ENCODE measurements at places on chromosomes 7 and 10. TPM values are rescaled to one million over a fixed set of nuclear protein-coding genes. Genes with fewer than 3 reads are reported as not detected.
A peak's percentile ranks its signal among the peaks of the same experiment; 100 is the strongest.

MEST gene
- 2.9 TPM for total RNA-seq

NME8 gene
- not detected for total RNA-seq

- no peaks in the 10 kb centered on the region for H3K27me3 ChIP-seq
- no peak overlapping the region for H3K4me3 ChIP-seq
- H3K36me3 ChIP-seq = no peaks in the 10 kb centered on the region
- no peak for DNase-seq
Measured at GRCh38 chr10:391847-392704, 256.8 kb downstream of the ZMYND11 start.

DNA sequence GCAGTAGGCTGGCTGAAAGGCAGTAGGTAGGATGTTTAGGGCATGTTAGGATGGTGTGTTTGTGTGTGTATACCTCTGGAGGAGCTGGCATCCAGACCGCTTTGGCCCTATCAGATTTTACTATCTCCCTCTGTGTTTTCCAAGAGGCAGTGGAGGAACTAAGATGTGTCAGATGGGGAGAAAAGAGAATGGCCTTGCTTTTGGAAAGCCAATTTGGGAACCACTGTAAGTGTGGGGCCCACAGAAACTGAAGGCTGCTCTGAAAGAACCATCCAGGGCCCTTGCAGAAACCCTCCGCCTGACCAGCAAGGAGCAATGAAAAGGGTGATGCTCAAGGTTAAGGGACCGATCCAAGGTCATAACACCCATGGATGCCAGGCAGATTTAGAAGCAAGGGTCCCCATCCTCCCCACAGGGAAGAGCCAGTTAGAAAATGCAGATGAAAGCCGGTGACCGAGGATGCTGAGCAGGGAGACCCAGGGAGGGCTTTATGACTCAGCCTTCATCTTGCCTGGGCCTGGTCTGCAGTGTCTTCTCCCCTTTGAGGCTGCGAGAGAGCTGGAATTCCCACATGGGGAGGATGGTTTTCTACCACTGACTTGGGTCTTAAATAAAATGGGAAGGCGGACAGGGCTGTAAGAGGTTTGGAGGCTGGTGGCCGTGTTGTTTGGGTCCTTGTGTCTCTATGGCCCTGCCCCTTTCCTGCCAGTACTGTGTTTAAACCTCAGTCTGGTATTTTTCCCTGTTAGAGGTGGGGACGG lies 275.8 kb downstream of the LRMDA start:
- H3K4me3 ChIP-seq = no peak overlapping the region
- no peaks in the 10 kb centered on the region for H3K4me1 ChIP-seq
- peaks cover 9% of the 10 kb centered on the region for H3K27me3 ChIP-seq
- H3K36me3 ChIP-seq = no peaks in the 10 kb centered on the region
- no peak for DNase-seq

- H3K4me1 ChIP-seq = peaks cover 9% of the 10 kb centered on the region
- no peak overlapping the region for H3K27ac ChIP-seq
- H3K4me3 ChIP-seq = no peak overlapping the region
- no peaks in the 10 kb centered on the region for H3K36me3 ChIP-seq
Measured at GRCh38 chr7:101957744-101958525, 140.5 kb downstream of the CUX1 start.

DNA sequence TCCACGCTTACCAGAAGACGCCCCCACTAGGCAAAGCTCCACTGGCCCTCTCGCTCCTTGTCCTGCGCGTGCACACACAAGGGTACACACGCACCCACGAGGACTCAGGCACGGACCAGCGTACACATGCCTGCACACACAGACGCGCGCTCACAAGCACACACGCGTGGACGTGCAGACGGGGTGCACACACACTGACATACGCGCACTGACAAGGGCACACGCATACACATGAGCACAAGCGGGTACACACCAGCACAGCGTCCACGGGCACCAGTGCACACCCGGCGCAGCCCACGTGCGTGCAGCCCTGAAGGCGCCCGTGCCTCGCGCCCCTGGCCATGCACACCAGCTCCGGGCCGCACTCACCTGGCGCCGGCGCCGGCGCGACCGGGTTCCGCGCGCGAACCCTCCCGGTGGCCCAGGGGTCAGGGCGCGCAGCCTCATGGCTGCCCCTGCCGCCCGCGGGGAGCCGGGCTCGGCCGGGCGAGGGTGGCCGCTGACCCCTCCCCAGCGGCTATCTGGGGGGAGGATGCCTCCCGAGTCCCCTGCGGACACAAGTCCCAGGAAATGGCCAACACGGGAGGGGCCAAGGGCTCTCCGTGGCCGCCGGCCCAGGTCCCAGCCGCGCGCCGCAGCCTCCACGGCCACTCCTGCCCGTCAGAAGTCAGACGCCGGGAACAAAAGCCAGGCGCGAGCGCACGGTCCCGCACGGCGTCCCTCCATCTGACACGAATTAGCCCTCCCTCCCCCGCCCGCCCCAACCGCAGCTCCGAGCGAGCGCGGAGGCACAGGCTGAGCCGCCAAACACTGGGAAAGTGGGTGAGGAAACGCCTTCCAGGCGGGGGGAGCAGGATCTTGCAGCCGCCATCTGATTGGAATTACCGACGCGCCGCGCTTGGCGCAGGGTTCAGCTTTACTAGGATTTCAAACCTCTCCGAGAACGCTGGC lies 45.0 kb downstream of the TNS3 start:
- H3K27ac ChIP-seq = no peak overlapping the region
- no peak for DNase-seq
- H3K36me3 ChIP-seq = no peaks in the 10 kb centered on the region
- H3K4me1 ChIP-seq = no peaks in the 10 kb centered on the region

- H3K27ac ChIP-seq = no peak overlapping the region
- H3K4me3 ChIP-seq = no peak overlapping the region
- H3K27me3 ChIP-seq = no peaks in the 10 kb centered on the region
- no peaks in the 10 kb centered on the region for H3K36me3 ChIP-seq
- no peaks in the 10 kb centered on the region for H3K4me1 ChIP-seq
Measured at GRCh38 chr10:127570036-127570435, 20.9 kb downstream of the NPS start.

DNA sequence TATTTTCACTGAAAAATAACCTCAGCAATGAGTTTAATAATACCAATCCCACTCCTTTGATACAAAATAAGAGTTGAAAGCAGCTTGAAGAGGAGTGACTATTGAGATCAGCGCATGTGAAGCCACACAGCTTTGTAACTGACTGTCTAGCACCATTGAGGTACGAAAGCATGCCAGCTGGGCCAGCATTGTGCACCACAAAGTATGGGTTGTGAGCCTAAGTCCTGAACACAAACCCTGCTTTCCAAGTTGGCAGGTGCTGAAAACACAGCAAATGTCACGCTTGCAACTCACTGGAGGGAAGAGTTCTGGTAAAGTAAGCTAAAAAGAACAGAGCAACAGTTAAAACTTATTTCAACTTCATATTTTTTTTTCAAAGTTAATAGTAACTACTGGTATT lies 4.0 kb upstream of the FAM53B start:
- peaks cover 32% of the 10 kb centered on the region for H3K36me3 ChIP-seq
- H3K4me3 ChIP-seq = no peak overlapping the region
- H3K27me3 ChIP-seq = no peaks in the 10 kb centered on the region
- H3K4me1 ChIP-seq = peaks cover 23% of the 10 kb centered on the region
- no peak overlapping the region for H3K27ac ChIP-seq
- no peak for DNase-seq

- no peak for DNase-seq
- no peaks in the 10 kb centered on the region for H3K4me1 ChIP-seq
- H3K27me3 ChIP-seq = no peaks in the 10 kb centered on the region
- no peak overlapping the region for H3K27ac ChIP-seq
- H3K36me3 ChIP-seq = no peaks in the 10 kb centered on the region
Measured at GRCh38 chr7:46955531-46955930, 626.4 kb downstream of the TNS3 start.

DNA sequence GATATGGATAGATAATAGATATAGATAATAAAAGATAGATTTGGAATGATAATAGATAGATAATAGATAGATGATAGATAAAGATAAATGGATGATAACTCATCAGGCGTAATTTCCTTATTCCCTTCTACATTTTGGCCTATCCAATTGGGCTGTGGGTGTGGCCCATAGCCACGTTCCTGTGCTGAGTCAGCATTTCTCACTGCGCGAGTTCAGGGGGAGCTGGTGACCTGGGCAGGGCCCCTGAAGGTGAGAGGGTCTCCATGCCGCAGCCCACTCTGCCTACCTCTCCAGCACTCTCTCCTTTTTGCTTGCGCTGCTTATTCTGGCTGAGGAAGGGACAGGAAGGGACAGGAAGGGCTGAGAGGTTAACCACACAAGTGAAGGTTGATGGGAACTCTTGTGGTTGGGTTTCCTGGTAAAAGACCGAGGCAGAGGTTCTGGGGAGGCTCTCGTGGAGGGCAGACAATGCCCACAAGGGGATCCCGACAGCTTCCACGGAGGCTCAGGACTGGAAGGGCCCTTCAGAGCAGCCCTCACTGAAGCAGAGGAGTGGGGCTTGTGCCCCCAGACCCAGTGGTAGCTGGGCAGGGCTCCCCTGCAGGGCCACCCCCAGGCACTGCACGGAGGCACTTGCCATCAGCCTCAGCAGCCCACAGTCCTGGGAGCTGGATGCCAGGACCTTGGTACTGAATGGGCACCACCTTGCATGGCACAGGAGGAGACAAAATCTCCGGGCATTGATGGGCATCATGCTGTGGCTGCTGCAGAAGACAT lies 247.3 kb upstream of the PITRM1 start:
- H3K36me3 ChIP-seq = no peaks in the 10 kb centered on the region
- H3K4me3 ChIP-seq = peak overlapping the region; percentile 60
- H3K4me1 ChIP-seq = peaks cover 65% of the 10 kb centered on the region
- peak overlapping the region; percentile 60 for H3K27ac ChIP-seq
- peaks cover 19% of the 10 kb centered on the region for H3K27me3 ChIP-seq

DNA sequence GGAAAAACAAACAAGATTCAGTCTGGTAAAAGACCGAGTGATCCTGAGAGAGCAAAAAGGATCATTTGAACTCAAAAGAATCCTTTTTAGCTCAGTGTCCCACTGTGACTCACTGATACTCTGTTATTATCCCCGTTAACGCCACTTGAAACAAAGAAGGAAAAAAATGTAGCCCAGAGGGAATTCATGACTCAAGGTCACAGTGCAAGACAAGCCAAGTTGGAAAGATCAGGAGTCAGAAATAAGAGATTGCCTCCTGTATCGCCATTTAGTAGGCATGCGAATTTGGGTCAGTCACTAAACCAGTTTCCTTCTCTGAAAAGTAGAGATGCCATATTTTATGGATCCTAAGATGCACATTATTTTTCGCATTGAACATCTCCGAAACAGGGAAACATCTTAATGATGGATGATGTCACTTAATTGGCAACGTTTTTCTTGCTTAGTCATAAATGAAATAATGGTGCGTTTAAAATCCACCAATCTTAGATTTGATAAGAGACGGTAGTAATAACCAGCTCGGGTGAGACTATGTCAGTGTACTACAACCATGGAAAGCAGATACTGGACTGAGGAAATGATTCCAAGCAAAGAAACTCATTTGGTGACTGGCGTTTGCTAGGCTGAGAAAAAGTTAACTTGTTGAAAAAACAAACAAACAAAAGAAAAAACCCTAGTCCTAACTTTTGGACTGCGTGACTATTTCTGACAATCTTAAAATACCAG lies 502.0 kb upstream of the CELF2 start:
- no peaks in the 10 kb centered on the region for H3K4me1 ChIP-seq
- H3K27me3 ChIP-seq = no peaks in the 10 kb centered on the region
- H3K4me3 ChIP-seq = no peak overlapping the region
- DNase-seq = no peak
- H3K27ac ChIP-seq = no peak overlapping the region

DNA sequence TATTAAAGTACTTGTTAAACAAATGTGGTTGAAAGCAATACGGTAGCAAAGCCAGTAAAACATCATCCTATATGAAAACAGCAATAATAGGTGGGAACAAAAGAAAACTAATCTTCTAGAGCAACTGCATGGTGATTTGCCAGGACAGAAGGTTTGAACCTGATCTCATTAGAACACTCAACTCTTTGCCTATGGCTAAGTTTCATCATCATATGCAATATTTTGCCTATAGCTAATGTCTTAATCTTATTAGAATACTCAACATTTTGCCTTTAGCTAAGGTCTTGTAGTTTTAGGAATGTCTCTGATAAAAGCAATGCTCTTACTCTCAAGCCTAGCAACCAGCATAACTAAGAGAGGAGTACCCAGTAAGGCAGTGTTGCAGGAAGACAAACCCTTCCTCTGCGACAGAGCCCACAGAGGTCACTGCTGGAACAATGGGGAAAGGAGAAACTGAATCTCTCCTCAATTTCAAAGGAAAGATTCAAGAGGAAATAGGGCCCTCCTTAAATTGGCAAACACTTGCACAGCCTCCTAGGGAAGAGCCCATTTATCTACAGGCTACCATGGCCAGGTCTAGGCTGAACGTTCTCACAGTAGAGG lies 38.3 kb downstream of the CADPS2 start:
- no peaks in the 10 kb centered on the region for H3K27me3 ChIP-seq
- H3K4me3 ChIP-seq = no peak overlapping the region
- DNase-seq = no peak
- H3K36me3 ChIP-seq = no peaks in the 10 kb centered on the region
- no peak overlapping the region for H3K27ac ChIP-seq

Data from activated CD8-positive, alpha-beta T cell treated with anti-CD3 and anti-CD28 coated beads, Interleukin-2, amount 10 ng/mL, durations not matched to agents 7 days and 5 days (primary cell).